ENCODE measurements at places on chromosomes 6 and 20.

DNA sequence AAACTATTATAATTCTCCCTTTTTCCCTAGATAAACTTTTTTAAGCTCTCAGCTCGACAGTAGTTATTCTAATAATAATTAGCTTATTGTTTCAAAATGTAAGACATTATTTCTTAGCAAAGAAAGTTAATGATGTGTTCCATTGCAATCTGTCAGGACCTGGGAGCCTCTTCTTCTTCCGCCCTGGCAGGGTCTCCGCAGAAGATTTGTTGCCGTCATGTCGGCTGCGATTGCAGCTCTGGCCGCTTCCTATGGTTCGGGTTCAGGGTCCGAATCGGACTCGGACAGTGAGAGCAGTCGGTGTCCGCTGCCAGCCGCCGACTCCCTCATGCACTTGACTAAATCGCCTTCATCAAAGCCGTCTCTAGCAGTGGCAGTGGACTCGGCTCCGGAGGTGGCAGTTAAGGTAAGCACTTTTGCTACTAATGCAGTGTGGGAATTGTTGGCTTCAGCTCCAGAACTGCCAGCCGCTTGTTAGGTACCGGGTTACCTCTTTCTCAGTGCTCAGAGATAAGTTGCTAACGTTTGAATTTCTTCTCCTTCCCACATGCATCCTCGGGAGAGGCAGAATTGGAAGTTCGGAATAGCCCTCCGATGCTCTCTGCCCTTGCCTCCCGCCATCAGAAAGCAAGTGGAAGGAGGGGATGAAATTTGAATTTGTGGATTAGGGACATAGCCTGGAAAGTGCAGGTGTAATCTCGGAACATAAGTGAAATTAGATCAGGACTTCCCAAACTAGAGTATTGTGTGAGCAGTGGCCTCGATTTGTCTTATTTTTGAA is at the start of gene CDC40:
Gene CDC40 (plus strand): TSS at position 200 of the 781 bp plus-strand sequence. CDS start 18 bp downstream, at position 218.
- DNase-seq, result peak; percentile 67

DNA sequence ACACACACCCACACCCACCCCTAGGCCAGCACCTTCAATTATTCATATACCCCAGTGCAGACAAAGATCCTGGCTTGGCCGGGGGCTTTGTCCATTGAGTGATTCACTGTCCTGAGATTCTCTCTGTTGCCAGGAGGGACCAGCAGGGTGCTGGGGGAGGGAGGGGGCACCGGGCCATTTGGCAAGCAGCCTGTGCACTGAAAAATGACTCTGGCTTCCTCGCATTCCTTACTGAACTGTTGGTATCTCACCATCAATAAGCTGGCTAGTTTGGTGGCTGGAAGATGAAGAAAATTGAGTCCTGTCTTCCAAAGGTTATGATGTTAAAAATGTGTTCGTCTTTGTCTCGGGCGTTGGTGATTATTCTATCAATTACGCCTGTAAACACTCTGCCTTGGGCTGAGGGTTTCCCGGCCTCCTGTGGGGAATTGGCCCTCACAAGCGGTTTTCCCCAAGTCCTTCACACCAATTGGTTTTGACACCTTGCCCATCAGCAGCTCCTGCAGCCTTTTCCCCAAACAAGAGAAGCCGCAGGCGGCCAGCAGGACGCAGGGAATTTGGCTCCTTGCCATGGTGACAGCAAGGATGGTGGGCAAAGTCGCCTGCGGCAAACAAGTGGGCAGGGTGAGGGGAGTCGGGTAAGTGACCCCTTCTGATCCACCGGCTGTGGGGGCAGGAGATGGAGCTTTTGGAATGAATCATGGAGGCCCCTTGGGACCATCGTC is 4.9 kb downstream of the VSTM2L start:
- peak; percentile 26 for DNase-seq

GRCh38 chr20:32456869-32457478 is 98.8 kb downstream of the ASXL1 start:
- peak; percentile 89 for DNase-seq

GRCh38 chr6:93139408-93140081 is 279.8 kb downstream of the EPHA7 start:
- DNase-seq, result no peak

GRCh38 chr20:23081263-23081819 is 4.8 kb downstream of the CD93 start:
- no peak for DNase-seq

- DNase-seq, result no peak
These were observed 90.6 kb upstream of the B3GAT2 start for GRCh38 chr6:71047417-71047816.

GRCh38 chr20:47468290-47469050 is 33.2 kb upstream of the NCOA3 start:
- no peak for DNase-seq

DNA sequence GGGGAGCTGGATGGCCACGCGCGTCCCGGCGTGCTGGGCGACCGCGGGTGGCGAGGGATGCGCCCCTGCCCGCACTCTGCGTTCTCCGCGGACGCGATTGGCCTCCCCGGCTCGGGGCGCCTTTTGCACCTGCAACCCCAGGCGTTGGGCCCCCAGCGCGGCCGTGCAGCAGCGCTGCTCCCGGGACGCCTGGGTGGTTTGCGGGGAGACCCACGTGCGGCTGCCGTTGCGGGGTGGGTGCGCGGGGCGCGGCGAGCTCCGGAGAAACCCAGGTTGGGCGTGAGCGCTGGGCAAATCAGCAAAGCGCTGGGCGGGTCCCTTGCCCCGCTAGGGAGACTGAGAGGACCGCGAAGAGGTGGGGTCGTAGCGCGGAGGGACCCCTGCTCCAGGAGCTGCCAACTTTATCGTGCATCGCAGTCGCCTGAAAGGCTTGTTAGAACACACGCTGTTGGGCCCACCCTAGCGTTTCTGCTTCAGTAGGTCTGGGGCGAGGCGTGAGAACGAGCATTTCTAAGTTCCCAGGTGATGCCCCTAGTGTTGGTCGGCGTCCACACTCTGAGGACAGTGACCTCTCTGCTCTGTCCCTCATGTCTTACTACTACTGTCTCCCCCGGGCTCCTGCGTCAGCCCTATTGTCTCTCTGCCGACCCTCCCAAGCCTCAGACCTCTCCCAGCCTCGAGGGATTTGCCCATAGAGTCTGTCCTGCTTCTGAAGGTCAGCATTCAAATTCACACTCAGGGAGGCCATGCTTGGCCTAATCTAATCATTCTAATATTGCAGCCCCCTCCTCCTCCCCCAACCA is 538 bp upstream of the ZFP64 start:
- DNase-seq, result peak; percentile 63

All from HEK293T (cell line).